ENCODE measurements at places on chromosomes 3 and 15. TPM values are rescaled to one million over a fixed set of nuclear protein-coding genes. Genes with fewer than 3 reads are reported as not detected.

LAMB2 gene
- 202 TPM for total RNA-seq

SLITRK3 gene
- total RNA-seq: not detected

LRRC31 gene
- total RNA-seq: not detected

CACNA2D2 gene
- not detected for total RNA-seq

SERPINI2 gene
- total RNA-seq: not detected

CYP1A1 gene
- not detected for total RNA-seq

- DNase-seq: peak; percentile 35
These were observed 5.1 kb downstream of the HPS3 start for GRCh38 chr3:149134575-149134974.

- peak; percentile 50 for DNase-seq
These were observed 9.7 kb downstream of the TNFSF10 start for GRCh38 chr3:172513488-172513887.

DNA sequence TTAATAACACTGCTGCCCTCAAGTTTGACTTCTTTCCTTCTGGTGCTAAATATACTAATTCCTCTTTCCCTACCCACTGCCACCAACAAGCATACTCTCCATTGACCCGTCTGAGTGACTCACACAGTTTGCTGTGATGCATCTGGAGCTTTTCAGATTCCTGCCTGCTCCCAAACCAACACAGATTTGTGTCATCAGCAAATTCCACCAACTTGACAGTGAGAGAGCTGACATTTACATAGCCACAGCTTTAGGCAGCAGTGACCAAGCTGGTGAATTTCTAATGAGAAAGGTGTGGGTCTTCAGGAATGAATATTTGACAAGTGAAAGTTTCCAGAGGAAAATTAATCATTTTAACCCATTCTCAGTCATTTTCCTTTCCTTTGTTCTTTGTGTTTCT, 96.5 kb upstream of the PRICKLE2 start:
- peak; percentile 73 for DNase-seq

GRCh38 chr3:42708611-42709151, 6.1 kb upstream of the HHATL start:
- no peak for DNase-seq

DNA sequence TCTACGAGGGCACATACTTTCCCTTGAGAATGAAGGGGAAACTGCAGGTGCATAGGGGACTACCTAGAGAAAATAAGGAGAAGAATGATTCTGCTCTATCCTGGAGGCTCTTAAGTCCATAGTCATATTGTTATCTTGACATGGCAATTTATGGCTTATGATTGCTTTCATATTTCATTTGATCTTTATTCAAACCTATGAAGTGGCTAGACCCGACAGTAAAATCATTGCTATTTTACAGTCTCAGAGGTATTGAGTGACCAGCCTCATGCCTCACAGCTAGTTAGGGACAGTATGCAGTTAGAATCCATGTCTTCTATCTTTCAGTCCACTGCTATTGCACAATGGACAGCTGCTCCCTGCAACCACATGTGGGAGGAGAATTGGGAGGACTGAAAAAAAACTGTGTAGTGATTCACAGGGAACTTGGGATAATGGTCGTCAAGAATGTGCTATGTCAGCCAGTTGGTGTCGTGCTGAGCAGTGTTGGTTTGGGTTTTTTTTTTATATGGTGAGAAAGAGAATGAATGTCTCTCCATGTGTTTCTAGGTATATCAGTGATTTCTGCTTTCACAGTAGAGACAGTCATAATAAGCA, 63.2 kb upstream of the SPPL2A start:
- DNase-seq: peak; percentile 88

DNA sequence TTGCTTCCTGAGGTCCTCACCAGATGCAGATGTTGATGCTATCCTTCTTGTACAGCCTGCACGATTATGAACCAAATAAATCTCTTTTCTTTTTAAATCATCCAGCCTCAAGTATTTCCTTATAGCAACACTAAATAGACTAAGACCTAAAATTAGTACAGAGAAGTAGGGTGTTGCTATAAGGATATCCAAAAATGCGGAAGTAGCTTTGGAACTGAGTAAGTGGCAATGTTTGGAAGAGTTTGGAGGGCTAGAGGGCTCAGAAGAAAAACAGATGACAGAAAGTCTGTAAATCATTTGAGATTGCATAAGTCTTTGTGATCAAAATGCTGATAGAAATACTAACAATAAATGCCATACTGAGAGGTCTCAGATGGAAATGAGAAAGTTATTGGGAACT, 894.9 kb downstream of the DIPK2A start:
- no peak for DNase-seq

DNA sequence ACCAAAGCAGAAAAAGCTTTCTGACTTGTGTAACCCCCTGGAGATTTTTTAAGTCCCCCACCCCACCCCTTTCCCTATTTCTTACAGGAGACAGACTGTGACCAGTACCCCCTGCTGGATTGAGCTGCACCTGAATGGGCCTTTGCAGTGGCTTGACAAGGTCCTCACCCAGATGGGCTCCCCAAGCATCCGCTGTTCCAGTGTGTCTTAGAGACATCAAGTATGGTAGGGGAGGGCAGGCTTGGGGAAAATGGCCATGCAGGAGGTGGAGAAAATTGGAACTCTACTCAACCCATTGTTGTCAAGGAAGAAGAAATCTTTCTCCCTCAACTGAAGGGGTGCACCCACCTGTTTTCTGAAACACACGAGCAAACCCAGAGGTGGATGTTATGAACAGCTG, 64.1 kb downstream of the AAGAB start:
- DNase-seq: no peak

DNA sequence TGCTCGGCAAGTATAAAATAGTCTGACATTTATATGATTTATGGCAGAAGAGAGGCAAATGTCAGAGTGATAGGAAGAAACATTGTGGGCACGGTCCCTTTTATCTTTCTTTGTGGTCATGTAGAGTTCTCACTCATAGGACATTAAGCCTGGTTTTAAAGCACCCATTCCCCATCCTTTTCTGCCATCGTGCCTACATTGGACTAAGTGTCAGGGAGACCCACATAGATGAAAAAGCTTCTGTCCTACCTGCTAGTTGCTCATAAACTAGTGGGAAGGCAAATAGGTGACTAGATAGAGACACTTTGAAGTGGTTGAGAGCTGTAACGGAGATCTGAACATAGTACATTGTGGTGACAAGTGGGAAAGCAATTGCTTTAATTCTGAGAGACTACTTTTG, 155.7 kb downstream of the B3GALNT1 start:
- no peak for DNase-seq

DNA sequence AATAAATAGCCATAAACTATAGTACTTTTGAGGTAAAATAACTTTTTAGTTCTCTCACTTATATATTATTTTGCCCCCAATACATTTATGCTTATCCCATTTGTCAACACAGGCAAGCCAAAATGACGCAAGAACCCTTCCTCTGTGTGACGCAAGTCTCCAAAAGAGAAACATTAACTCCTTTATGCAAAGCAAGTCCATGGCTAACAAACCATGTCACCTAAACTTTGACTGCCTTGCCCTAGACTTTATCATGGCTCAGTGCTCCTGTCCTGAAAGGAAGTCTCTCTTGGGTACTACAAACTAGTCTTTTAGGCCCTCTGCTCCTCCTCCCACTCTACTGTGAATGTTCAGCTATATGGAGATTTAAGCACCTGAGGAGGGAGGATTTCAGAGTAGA, 230.5 kb downstream of the UNC13C start:
- DNase-seq: no peak

DNA sequence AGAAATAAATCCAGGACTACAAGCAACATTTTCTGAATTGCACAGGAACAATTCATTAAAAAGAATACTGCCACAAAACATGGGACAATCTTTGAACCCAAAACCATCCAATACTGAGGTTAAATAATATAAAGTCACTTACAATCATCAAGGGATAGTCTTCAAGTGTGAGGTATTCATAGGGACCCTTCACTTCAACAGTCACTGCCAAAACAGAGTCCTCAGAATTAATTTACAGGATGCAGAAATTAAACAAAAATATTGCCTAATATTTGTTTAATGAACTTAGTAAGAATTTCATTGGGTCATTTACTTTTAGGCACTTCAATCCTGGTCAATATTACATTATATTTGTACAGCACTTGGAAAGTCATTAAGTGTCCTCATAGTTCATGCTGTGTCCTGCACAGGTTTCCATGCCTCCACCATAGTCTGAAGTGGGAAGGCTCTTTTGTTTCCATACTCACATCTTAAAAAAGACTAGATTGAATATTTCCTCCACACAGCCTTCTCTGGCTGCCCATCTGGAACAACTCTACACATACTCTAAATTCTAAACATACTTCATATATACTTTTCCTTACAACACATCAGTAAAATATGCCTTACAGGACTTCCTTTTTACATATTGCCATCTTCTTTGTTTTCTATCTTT, 31.6 kb upstream of the VPS39 start:
- no peak for DNase-seq

DNA sequence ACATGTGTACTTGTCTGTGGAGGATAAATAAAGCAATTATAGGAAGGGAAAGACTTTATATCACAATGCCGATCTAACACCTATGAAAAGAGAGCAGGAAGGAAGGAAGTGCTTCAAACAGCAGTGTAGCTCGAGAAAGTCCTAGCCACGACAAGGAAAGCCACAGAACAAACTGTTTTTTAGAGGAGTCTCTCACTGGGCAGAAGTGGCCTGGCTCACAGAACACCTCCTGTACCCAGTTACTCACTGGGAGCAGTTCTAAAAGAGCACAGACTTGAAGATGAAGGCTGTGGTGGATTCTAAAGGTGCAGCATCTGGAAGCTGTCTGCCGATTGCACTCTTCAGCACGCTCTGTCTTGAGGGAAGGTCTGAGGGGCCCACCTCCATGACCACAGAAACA, 248.8 kb upstream of the ATP11B start:
- DNase-seq: no peak
